ENCODE measurements at places on chromosomes 16 and 17. TPM values are rescaled to one million over a fixed set of nuclear protein-coding genes. Genes with fewer than 3 reads are reported as not detected.

- H3K27me3 ChIP-seq, result no peaks in the 10 kb centered on the region
- H3K27ac ChIP-seq, result no peak overlapping the region
- H3K36me3 ChIP-seq, result no peaks in the 10 kb centered on the region
- no peaks in the 10 kb centered on the region for H3K4me1 ChIP-seq
Measured at GRCh38 chr17:34530918-34531317, 48.5 kb upstream of the TMEM132E start.

GRCh38 chr17:55005520-55005919 lies 37.0 kb downstream of the STXBP4 start:
- peaks cover 4% of the 10 kb centered on the region for H3K4me1 ChIP-seq
- DNase-seq, result peak; percentile 72
- H3K27ac ChIP-seq, result no peak overlapping the region
- H3K4me3 ChIP-seq, result no peak overlapping the region
- H3K36me3 ChIP-seq, result no peaks in the 10 kb centered on the region
- H3K27me3 ChIP-seq, result no peaks in the 10 kb centered on the region

DNA sequence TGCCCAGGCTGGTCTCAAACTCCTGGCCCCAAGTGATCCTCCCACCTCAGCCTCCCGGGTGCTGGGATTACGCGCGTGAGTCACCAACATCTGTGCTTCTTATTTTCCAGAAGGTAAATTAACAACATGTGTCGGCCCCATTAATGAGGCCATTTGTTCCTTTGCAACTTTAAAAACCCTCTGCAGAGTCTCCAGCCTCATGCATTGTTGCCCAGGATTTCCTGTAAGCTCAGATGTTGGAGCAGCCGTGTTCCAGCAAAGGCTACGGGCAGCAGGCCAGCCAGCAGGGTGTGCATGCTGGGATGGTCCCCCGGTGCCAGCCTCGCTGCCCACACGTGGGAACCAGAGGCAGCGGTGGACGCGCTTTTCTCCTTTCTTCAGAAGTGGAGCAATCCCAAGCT lies 19.1 kb upstream of the HEXD start:
- no peak overlapping the region for H3K4me3 ChIP-seq
- H3K27me3 ChIP-seq, result no peaks in the 10 kb centered on the region
- H3K27ac ChIP-seq, result no peak overlapping the region
- H3K4me1 ChIP-seq, result peaks cover 5% of the 10 kb centered on the region

DNA sequence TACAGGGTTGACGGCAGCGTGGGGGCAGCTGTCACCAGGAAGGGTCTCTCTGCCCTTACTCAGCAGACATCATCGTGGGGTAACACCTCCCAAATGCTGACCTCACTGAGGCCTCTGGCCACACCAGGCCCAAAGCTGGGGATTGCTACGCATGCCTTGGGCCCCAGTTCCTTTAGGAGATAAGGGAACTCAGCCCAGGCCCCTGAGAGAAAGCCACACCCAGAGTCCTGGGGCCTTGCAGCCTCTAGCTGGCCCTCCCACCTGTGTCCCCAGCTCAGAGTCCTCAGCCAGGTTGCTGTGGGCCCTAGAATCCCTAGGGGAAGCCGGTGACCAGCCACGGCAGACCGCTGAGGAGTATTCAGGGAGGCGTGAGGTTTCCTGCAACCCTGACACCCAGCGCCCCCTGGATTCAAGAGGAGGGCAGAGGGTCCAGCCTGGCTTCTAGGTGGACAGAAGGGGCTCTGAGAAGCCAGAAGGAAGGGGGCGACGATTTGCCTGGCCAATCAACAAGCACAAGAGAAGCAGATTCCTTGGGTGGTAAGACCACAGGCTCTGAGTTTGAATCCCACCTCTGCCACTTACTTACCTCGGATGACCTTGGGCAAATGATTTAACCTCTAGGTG lies 10.3 kb upstream of the GINS2 start:
- no peaks in the 10 kb centered on the region for H3K36me3 ChIP-seq
- H3K4me1 ChIP-seq, result no peaks in the 10 kb centered on the region
- DNase-seq, result no peak
- H3K27ac ChIP-seq, result no peak overlapping the region
- no peak overlapping the region for H3K4me3 ChIP-seq
- H3K27me3 ChIP-seq, result no peaks in the 10 kb centered on the region

DNA sequence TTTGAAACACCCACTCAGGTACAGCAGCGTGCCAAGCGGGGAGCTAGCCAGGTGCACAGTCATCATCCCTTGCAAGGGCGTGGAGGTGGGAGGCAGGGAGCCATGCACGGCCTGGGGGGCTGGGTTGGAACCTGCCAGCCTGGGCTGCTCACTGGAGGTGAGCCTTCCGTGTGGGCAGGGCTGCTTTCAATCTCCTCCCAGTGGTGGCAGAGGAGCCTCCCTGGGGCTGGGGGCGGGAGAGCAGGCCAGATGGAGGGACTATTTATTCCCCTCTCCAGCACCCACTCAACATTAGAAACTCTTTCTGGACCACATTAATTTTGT lies 90.3 kb downstream of the KATNIP start:
- H3K4me1 ChIP-seq, result peaks cover 9% of the 10 kb centered on the region
- H3K4me3 ChIP-seq, result no peak overlapping the region
- no peak overlapping the region for H3K27ac ChIP-seq

GRCh38 chr16:72727565-72727964 lies 320.4 kb downstream of the ZFHX3 start:
- no peaks in the 10 kb centered on the region for H3K36me3 ChIP-seq
- no peaks in the 10 kb centered on the region for H3K4me1 ChIP-seq
- no peak for DNase-seq
- H3K4me3 ChIP-seq, result no peak overlapping the region

DNA sequence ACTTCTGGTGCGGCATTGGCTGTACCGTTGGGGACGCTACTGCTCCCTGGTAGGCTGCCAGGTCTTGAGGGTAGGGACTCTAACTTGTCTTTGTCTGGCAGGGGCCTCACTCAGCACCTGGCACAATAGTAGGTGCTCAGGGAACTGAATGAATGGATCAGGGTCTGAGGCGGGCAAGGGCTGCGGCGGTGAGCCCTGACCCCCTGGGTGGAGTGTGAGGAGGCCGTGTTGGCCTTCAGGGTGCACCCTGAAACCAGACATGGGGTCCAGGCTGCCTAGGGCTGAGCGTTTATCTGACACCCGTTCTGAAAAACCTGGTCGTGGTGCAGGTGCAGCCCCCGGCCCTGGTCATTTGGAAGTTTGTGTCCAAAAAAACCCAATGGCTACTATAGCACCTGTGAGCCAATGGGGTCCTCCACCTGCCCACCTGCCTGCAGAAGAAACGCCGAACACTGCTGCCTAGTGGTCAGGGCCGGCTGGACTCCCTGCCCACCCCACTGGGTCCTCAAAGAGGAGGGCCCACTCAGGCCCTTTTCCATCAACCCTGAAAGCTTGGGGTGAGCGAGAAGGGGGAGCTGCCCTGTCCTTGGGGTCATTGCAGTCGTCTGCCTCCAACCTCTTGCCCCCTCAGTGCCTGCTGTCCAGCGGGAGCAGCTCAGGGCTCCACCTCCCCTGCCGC lies 4.9 kb upstream of the ATP6V0C start:
- H3K4me3 ChIP-seq, result no peak overlapping the region
- no peaks in the 10 kb centered on the region for H3K36me3 ChIP-seq
- peaks cover 14% of the 10 kb centered on the region for H3K4me1 ChIP-seq
- DNase-seq, result no peak
- H3K27me3 ChIP-seq, result no peaks in the 10 kb centered on the region

GRCh38 chr17:81488276-81488860 lies 24.2 kb downstream of the ACTG1 start:
- H3K4me1 ChIP-seq, result peaks cover 9% of the 10 kb centered on the region

GRCh38 chr16:1821861-1822611 lies 4.6 kb downstream of the HAGH start:
- H3K27ac ChIP-seq, result no peak overlapping the region
- no peak overlapping the region for H3K4me3 ChIP-seq
- no peak for DNase-seq
- H3K27me3 ChIP-seq, result no peaks in the 10 kb centered on the region
- H3K36me3 ChIP-seq, result no peaks in the 10 kb centered on the region
- H3K4me1 ChIP-seq, result peaks cover 8% of the 10 kb centered on the region

- no peak overlapping the region for H3K4me3 ChIP-seq
- no peak overlapping the region for H3K27ac ChIP-seq
- no peaks in the 10 kb centered on the region for H3K4me1 ChIP-seq
- H3K36me3 ChIP-seq, result no peaks in the 10 kb centered on the region
- no peaks in the 10 kb centered on the region for H3K27me3 ChIP-seq
Measured at GRCh38 chr16:52492789-52493357, 54.1 kb downstream of the TOX3 start.

The CEP295NL gene
- not detected for total RNA-seq

The PNMT gene
- not detected for total RNA-seq

The CHST5 gene
- total RNA-seq, result 0.76 TPM

The PTGES3L gene
- 0.11 TPM for total RNA-seq

The CES3 gene
- 20.9 TPM for total RNA-seq

The NRN1L gene
- 0.56 TPM for total RNA-seq

The PLA2G10 gene
- total RNA-seq, result not detected

Measured in Karpas-422 (cell line).